ENCODE measurements at places on chromosomes 2 and 18.
A peak's percentile ranks its signal among the peaks of the same experiment; 100 is the strongest.

GRCh38 chr18:55322178-55322735 is 265.7 kb downstream of the TCF4 start:
- DNase-seq = peak; percentile 50

DNA sequence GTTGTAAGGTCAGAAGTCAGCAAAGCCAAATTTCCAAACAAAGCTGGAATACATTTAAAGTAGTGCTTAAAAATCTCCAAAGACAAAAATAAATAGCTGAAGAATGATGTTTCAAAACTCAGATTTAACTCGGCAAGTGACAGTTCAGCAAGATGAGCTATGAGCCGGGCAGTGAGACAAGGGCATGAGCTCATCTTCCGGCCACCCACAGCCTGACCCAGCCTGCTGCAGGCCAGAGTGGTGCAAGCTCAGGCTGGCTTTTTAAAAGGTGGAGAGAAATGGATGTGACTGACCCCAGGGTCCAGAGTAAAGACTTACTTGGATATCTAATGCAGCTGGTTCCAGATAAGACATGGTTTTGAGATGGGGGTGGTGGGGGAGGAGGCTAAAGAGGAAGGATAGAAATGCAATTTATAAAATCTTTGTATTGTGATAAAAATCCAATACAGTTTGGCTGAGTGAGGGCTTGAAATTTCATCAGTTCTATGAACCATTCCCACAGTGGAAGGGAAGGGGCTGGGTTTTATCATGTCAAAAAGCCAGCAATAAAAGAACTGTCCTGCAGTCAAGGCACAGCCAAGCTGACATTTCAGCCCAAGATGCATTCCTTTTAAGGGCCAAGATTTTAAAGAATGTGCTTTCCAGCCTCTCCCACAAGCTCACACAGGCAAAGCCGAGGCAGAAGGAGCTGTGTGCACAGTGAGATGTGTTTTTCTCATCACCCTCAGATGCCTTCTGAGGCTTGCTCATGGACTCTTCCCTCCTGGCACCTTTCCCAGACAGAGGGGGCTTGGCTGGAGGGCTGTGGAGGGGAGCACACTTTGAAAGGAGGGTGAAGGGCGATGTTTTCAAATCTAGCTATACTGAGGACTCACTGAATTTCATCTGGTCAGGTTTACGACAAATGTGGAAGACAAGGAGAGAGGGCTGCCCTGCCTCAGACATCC is 97.9 kb upstream of the KLHL29 start:
- DNase-seq = no peak

DNA sequence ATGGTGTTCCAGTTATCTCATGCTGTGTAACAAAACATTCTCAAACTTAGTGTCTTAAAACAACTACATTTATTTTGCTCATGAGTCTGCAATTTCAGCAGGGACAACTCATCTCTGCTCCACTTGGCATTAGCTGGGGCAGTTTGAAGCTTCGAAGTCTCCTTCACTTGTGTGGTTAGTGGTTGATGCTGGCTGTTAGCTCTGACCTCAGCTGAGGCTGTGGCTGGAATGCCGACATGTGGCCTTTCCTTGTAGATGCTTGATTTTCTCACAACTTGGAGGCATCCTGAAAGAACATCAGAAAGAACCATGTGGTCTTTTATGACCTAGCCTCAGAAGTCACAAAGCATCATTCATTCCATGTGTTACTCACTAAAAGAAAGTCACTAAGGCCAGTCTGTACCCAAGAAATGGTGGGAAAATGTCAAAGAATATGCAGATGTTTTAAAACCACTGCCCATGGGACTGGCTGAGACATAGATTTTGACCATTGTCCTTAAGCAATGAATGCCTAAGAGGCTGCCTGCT is 3.8 kb upstream of the TMSB10 start:
- no peak for DNase-seq

DNA sequence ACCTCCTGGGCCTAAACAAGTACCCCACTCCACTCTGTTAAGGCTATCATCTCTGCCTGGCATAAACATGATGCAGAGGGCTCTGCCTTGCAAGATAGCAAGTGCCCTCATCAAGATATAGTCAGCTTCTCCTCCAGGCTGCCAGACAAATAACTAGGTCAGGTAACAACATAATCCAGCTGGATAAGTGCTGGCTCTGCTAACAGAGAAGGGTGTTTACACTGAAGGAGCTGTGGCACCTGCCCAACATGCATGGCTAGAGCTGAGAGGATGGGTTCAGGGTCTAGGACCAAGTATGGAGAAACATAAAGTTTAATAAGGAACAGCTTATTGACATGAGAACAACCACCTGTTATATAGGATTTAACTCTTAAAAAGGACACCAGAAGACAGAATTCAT is 42.8 kb downstream of the DLGAP1 start:
- no peak for DNase-seq

DNA sequence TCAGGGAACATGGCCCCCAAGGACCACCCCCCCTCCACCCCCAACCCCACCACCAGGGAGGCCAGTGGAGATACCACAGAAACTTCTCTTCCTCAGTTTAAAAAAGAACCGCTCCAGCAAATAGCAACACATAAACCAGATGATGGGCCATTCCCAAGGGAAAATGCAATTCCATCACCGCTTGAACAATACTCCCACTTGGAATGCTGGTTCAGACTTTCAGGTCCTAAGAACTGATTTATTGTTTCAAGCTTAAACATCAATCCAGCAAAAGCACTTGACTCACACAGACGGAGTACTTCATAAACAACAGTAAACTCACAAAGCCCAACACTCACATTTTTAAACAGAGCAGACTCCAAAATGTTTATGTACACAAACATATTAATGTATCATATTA is 6.9 kb downstream of the HDAC4 start:
- no peak for DNase-seq

- no peak for DNase-seq
These were observed 85.4 kb downstream of the STPG4 start for GRCh38 chr2:47069628-47070154.

DNA sequence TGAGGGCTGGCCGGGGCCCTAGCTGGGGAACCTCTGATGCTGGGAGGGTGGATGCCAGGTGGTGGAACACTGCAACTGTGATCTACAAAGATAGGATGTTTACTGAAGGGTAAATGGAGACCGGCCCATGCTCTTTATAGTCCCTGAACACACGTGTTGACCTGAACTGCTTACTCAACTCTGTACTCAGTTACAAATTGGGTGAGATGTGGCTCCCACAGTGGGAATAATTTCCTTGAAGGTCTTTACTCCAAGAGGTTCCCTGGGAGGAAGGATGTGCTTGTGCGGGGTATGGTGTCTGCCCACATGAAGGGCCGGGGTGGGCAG is 254.1 kb downstream of the PRKCE start:
- no peak for DNase-seq

DNA sequence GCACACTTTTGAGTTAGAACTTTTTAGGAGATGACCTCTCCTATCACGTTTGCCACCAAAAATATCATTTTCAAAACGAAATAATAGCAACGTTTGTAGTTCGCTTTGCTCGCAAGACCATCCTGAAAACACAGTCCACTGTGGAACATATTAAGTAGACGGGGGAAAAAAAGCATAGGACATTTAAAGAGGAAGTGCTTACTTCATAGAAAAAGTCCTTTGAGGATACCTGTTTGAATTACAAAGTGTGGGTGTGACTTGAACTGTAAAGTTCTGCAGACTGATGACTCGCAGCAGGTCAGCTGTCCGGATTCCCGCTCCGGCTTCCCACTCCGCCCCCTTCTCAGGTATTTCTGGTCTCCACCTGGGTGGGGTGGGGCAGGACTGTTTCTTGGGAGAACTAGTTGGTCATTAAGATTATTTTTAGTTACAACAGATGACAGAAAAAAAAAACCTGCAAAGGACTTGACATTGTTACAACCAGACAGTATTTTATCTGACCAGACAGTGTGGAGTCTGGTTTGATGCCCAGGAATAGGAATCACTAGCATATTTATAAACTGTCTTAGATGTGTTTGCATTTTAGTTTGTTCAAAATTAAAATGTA is 13.3 kb downstream of the CNOT11 start:
- no peak for DNase-seq

- no peak for DNase-seq
These were observed 15.1 kb upstream of the MBOAT2 start for GRCh38 chr2:9018534-9018933.

- no peak for DNase-seq
These were observed 44.1 kb upstream of the HDAC4 start for GRCh38 chr2:239444626-239445577.

- DNase-seq = no peak
These were observed 7.2 kb downstream of the SLC30A3 start for GRCh38 chr2:27255660-27256059.
